ENCODE measurements at places on chromosomes 2 and 18. TPM values are rescaled to one million over a fixed set of nuclear protein-coding genes. Genes with fewer than 3 reads are reported as not detected.

DNA sequence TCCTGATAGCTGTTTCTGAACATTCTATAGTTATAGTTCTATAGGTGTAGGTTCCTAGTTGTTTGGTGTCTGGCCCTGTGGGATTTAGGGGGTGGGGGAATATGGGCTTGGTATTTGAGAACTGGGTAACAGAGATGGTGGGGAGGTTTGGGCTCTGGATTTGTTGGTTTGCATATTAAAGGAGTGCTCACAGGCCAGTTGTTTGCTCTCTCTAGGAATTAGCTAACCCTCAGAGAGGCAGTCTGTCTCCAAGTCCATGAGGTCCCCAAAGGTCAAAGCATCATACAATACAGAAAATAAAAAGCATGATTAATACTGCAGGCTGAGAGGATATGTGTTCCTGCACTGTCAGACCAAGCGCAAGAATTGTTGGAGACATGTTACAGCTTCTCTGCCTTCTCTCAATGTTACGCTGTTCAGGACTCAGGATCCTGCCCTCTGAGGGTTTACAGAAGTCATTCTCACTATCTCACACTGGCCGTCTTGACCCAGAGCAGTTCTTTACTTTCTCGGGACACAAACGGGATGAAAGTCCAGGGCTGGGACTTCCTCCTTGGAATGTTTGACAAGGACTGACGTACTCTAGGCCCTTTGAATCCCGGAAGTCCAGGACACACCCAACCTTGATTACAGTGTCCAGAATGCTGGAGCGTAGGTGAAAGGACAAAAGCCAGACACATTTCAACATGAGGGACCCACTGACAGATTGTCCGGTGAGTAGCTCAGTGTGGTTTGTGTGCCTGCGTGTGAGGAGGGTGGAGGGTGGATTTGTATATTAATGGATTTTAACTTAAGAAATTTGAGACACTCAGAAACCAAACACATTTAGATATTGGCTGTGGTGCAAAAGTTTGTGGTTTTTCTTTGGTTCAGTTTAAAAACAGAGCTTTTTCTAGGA is at the start of gene NOSTRIN:
Gene NOSTRIN (plus strand): TSS at position 677 of the 898 bp plus-strand sequence. CDS start 10 bp downstream, at position 687.
- DNase-seq = no peak
- H3K27me3 ChIP-seq = no peaks in the 10 kb centered on the region
- no peaks in the 10 kb centered on the region for H3K4me1 ChIP-seq
- H3K4me3 ChIP-seq = no peak within 1 kb of the TSS
- H3K27ac ChIP-seq = no peak within 1 kb of the TSS
- no peaks in the 10 kb centered on the region for H3K36me3 ChIP-seq

DNA sequence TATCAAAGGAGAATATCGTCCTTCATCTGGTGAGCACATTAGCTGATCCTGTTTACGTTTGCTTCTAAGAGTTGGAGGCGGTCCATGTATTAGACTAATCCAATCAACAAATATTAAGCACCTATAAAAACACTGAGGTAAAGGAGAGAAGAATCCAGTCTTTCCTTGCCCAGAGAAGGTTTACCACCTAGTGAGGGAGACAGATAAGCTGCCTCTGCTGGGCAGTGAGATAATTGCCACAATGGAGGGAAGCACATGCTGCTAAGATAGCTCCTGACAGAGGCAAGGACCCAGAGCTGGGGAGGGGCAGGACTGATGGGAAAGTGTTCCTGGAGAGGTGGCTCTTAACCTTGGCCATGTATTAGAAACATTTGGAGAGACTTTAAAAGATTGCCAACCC is 36.7 kb upstream of the ST8SIA5 start:
- H3K27me3 ChIP-seq = no peaks in the 10 kb centered on the region
- H3K36me3 ChIP-seq = no peaks in the 10 kb centered on the region
- no peak overlapping the region for H3K27ac ChIP-seq
- no peak for DNase-seq

- H3K4me3 ChIP-seq = no peak overlapping the region
- H3K4me1 ChIP-seq = no peaks in the 10 kb centered on the region
- no peaks in the 10 kb centered on the region for H3K36me3 ChIP-seq
- H3K27me3 ChIP-seq = peaks cover 10% of the 10 kb centered on the region
Measured at GRCh38 chr2:20838016-20838415, 15.1 kb upstream of the LDAH start.

DNA sequence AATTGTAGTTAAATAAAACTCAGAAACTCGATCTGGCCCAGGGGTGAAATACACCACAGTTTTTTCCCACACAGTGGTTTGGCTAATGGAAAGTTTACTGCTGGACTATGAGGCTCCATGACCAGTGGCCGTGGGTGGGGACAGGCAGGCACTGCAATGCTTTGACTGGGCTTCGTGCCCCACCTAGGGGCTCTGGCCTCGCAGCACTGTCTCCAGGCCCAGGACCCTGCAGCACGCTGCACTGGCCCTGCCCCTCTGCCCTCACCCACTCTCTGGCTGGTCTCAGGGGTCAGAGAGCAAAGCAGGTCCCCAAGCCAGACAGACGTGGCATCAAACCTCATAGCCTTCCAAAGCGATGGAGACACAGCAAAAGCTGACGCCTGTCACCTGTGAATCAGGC is 13.4 kb upstream of the B3GNT7 start:
- no peaks in the 10 kb centered on the region for H3K4me1 ChIP-seq
- no peak overlapping the region for H3K27ac ChIP-seq
- DNase-seq = no peak
- no peaks in the 10 kb centered on the region for H3K36me3 ChIP-seq
- no peak overlapping the region for H3K4me3 ChIP-seq

GRCh38 chr18:74084184-74084855 is 63.3 kb downstream of the FBXO15 start:
- no peak overlapping the region for H3K4me3 ChIP-seq
- no peaks in the 10 kb centered on the region for H3K36me3 ChIP-seq
- no peak overlapping the region for H3K27ac ChIP-seq
- no peaks in the 10 kb centered on the region for H3K27me3 ChIP-seq

DNA sequence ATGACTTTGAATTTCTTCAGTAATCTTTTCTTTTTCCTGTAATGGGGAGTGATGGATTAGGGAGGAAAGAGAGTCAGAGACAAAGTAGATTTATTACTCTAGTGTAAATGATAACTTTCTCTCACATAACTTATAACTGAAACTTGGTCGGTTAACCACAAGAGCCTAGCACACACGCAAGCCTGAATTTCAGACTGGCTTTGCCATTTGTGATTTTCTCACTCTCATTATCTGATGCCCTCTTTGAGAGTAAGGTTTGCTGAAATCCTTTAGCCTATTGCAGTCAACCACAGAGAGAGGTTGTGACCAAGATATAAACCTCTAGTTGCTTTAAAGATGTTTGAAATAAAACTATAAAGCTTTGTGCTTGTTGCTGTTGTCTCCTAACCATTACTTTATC is 117.9 kb upstream of the NETO1 start:
- no peaks in the 10 kb centered on the region for H3K27me3 ChIP-seq
- H3K4me3 ChIP-seq = no peak overlapping the region
- H3K27ac ChIP-seq = no peak overlapping the region
- H3K36me3 ChIP-seq = no peaks in the 10 kb centered on the region

GRCh38 chr2:227939271-227940027 is 68.0 kb downstream of the DAW1 start:
- no peaks in the 10 kb centered on the region for H3K36me3 ChIP-seq
- no peak overlapping the region for H3K27ac ChIP-seq
- H3K4me1 ChIP-seq = no peaks in the 10 kb centered on the region

DNA sequence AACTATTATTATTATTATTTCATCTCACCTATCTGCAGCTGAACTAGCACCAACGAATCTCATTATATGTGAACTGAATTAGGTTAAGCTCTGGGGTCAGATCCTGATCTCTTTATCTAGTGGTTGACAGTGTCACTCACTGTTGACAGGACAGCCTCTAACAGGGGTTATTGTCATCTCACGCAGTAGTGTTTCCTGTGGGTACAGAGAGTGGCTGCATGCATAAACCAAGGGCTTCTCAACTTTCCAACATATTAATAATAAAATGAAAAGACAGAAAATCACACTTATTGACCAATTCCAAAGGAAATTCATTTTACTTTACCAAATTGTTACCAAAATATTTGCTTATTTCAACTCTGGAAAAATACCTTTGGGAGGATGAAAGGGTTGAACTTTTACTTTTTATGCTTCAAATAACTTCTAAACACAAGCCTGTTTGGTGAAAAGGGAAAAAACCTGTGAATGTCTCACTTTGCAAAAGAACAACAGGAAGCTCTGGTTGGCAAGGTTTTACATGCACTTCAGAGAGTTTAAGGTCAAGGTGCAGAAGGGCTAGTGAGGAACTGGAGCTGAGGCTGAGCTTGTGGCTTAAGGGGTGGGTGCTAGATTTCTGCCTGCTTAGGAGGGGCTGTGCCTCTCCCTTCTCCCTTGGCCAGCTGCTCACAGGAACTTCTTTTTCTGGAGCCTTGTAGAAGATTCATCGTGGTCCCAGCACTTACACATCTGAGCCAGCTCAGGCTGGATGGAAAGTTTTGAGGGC is 72.6 kb downstream of the CTAGE1 start:
- no peaks in the 10 kb centered on the region for H3K36me3 ChIP-seq
- H3K4me1 ChIP-seq = peaks cover 65% of the 10 kb centered on the region
- DNase-seq = peak; percentile 40
- no peak overlapping the region for H3K4me3 ChIP-seq

GRCh38 chr2:167702227-167702626 is 545.2 kb downstream of the STK39 start:
- no peak overlapping the region for H3K4me3 ChIP-seq
- H3K4me1 ChIP-seq = no peaks in the 10 kb centered on the region
- no peak overlapping the region for H3K27ac ChIP-seq

- H3K4me3 ChIP-seq = no peak overlapping the region
- H3K27me3 ChIP-seq = no peaks in the 10 kb centered on the region
- no peak for DNase-seq
- H3K36me3 ChIP-seq = no peaks in the 10 kb centered on the region
Measured at GRCh38 chr2:33378556-33379210, 97.8 kb upstream of the RASGRP3 start.

- DNase-seq = no peak
- peaks cover 75% of the 10 kb centered on the region for H3K4me1 ChIP-seq
- H3K27ac ChIP-seq = peak overlapping the region; percentile 66
Measured at GRCh38 chr2:37625156-37625555, 46.3 kb downstream of the CDC42EP3 start.

DNA sequence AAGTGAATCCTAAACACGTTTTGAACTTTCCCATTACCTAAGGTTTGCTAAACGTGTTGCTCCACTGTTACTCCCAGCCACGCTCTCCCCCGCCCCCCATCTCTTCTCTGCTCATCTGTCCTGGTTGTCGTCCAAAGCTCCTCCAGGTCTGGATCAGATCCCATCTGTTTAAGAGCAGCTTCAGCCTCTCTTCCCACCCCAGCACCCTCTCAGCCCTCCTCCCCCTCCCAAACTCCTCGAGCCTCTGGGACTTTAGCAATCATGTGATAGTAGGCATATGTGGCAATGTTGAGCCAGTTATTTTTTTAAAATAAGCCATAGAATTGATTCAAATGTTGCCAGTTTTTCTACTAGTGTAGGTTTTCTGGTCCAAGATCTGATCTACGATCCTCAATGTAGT is 20.0 kb upstream of the LPIN1 start:
- no peaks in the 10 kb centered on the region for H3K36me3 ChIP-seq
- H3K4me1 ChIP-seq = no peaks in the 10 kb centered on the region
- DNase-seq = no peak
- no peaks in the 10 kb centered on the region for H3K27me3 ChIP-seq
- no peak overlapping the region for H3K4me3 ChIP-seq
- no peak overlapping the region for H3K27ac ChIP-seq

DNA sequence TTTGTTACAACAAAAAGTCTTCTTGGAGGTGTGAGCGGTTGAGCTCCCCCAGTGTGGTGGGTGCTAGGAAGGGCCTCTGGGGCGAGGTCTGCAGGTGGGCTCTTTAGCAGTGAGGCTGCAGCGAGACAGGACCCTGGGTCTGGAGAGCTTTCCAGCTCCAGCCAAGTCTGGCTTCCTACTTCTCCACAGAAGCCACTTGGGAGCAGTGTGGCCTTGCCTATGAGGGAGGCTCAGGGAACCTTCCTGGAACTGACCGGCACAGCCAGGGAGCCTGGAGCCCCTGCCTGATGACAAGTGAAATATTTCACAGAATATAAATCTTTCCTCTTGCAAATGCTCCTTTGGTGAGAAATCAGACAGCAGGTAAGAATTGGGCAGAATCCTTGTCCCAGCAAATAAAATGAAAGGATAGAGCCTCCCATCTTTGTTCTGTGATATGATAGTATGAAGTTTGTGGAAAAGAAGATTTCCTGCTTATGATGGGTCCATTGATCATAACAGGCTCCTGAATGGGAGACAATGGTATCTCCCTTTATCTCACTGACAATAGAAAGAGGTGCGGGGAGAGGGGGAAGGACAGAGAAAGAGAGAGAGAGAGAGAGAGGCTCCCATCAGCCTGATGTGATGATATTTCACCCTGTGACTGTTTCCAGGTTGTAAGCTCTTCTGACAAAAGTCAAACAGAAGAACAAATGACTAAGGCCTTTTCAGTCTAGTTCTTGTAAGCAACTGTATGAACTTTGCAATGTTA is 289.8 kb upstream of the SPRED2 start:
- H3K36me3 ChIP-seq = no peaks in the 10 kb centered on the region
- no peaks in the 10 kb centered on the region for H3K4me1 ChIP-seq
- H3K4me3 ChIP-seq = no peak overlapping the region
- no peak overlapping the region for H3K27ac ChIP-seq
- no peak for DNase-seq

- H3K36me3 ChIP-seq = no peaks in the 10 kb centered on the region
- no peak overlapping the region for H3K4me3 ChIP-seq
- H3K4me1 ChIP-seq = no peaks in the 10 kb centered on the region
- no peak overlapping the region for H3K27ac ChIP-seq
Measured at GRCh38 chr2:46008091-46008870, 288.9 kb upstream of the EPAS1 start.

- no peaks in the 10 kb centered on the region for H3K36me3 ChIP-seq
- no peak overlapping the region for H3K27ac ChIP-seq
- DNase-seq = peak; percentile 56
- peaks cover 4% of the 10 kb centered on the region for H3K4me1 ChIP-seq
Measured at GRCh38 chr2:121974897-121975661, 219.6 kb downstream of the TSN start.

- H3K27ac ChIP-seq = no peak overlapping the region
- no peak for DNase-seq
- H3K4me3 ChIP-seq = no peak overlapping the region
- no peaks in the 10 kb centered on the region for H3K36me3 ChIP-seq
Measured at GRCh38 chr2:200747668-200748618, 63.8 kb upstream of the BZW1 start.

GRCh38 chr2:128501006-128501690 is 182.5 kb upstream of the HS6ST1 start:
- no peak overlapping the region for H3K4me3 ChIP-seq
- H3K27me3 ChIP-seq = no peaks in the 10 kb centered on the region
- no peaks in the 10 kb centered on the region for H3K4me1 ChIP-seq
- no peaks in the 10 kb centered on the region for H3K36me3 ChIP-seq

GRCh38 chr18:49845629-49846360 is 32.5 kb upstream of the ACAA2 start:
- H3K27me3 ChIP-seq = no peaks in the 10 kb centered on the region
- no peak for DNase-seq
- no peak overlapping the region for H3K4me3 ChIP-seq

GRCh38 chr2:62030902-62031301 is 125.4 kb downstream of the COMMD1 start:
- DNase-seq = no peak
- no peaks in the 10 kb centered on the region for H3K27me3 ChIP-seq
- no peak overlapping the region for H3K4me3 ChIP-seq

GRCh38 chr2:19021721-19022120 is 336.7 kb downstream of the OSR1 start:
- H3K36me3 ChIP-seq = no peaks in the 10 kb centered on the region
- no peaks in the 10 kb centered on the region for H3K4me1 ChIP-seq
- DNase-seq = no peak
- H3K27me3 ChIP-seq = no peaks in the 10 kb centered on the region
- no peak overlapping the region for H3K27ac ChIP-seq
- H3K4me3 ChIP-seq = no peak overlapping the region

Gene CROCC2
- not detected for polyA plus RNA-seq

Gene EMILIN1
- polyA plus RNA-seq = 0.67 TPM

Gene UCN
- not detected for polyA plus RNA-seq

Gene RIT2
- not detected for polyA plus RNA-seq

Gene TRAF3IP1
- 3.0 TPM for polyA plus RNA-seq

Gene KYNU
- polyA plus RNA-seq = 0.85 TPM

Gene CHRNA1
- polyA plus RNA-seq = 1.8 TPM

Gene DPYSL5
- not detected for polyA plus RNA-seq
